HuH-7.5 (cell line): ENCODE measurements at places on chromosomes 5 and 9.

DNA sequence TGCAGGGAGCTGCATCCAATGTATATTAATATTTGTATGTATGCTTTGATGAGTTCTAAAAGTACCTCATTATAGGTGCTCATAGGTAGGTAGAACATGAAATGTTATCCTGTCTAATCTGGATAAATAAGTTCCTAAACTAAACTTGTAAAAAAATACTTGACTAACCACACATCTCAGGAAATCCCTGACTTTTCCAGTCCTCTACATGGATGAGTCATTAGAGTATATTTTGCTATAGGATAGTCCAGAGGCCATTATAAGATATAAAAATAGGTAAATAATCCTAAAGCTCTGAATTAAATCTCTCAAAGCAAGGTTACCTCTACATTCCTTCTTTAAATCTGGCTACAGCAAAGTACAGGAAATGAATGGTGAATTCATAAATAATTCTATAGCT lies 404.3 kb downstream of the RAB3C start:
- no peak for DNase-seq

DNA sequence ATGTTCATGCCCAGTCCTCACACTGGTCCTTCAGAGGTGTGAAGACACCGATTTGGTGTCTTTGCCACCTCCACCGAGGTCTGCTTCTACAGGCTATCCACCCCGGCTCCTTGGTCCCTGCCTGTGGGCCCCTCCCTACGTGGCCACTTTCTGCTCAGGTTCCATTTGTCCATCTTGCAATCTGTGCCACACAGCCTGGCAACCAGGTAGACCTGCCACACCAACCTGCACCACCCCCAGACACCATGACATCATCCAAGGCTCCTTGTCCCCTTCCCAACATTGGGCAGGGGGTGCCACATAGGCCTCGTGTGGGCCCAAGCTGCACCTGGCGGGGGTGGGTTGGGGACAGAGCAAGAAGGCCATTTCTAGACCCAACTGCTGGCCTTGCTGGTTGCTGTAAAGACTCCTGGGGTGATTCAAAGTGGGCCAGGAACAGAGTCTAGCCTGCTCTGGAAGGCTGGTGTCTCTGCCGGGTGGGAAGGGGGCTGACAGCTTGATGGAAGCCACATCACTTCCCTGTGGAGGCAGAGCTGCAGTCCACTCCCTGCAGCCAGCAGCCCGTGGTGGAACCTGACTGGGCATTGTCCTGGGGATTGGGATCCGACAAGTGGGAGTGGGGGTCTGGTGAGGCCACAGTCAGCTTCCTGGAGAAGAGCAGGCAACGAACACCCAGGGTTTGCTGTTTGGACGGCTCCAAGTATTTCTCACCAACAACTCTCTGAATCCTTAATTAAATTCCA lies 65.8 kb upstream of the SLC25A51 start:
- DNase-seq: no peak

DNA sequence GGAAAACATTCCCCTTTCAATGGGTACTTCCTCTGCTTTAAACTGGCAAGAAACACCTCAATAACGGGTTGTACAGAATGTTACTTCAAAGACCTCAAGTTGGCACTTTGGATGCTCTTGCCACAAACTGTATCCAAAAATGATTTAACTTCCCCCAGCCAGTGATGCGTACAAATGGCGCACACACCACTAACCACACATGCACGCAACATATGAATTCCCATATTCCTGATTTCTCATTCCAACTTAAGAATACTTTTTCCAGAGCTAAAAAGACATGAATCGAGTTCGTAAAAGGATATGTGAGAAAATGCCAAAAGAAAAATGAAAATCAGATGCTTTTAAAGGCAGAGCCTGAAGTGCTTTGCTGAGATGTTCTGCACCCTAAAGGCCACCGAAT lies 388.0 kb upstream of the PIK3R1 start:
- no peak for DNase-seq

DNA sequence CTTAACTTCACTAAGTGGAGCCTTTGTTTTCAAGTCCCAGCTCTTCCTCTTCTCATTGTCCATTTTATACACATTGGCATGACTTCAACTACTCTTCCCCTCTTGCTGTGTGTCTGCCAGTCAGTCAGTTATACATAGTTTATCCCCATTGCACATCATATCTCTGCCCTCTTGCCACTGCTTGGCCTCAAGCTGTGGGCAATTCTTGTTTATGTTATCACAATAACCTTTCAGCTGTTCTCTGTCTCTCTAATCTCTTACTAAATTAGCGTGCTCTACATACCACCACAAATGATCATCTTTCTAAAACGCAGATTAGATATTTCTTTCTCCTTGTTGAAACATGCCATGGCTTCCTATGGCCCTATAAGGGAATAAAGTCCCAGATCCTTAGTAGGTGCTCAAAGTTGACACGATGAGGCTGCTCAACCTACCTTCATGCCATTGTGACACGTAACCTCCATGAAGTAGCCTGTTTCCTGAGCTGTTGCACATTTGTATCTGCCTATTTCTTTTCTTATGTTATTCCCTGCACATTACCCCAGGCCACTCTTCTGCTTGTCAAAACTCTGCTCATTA lies 239.3 kb downstream of the GAS1 start:
- DNase-seq: no peak

- DNase-seq: no peak
These were observed 48.4 kb upstream of the ISOC1 start for GRCh38 chr5:129046151-129046550.

DNA sequence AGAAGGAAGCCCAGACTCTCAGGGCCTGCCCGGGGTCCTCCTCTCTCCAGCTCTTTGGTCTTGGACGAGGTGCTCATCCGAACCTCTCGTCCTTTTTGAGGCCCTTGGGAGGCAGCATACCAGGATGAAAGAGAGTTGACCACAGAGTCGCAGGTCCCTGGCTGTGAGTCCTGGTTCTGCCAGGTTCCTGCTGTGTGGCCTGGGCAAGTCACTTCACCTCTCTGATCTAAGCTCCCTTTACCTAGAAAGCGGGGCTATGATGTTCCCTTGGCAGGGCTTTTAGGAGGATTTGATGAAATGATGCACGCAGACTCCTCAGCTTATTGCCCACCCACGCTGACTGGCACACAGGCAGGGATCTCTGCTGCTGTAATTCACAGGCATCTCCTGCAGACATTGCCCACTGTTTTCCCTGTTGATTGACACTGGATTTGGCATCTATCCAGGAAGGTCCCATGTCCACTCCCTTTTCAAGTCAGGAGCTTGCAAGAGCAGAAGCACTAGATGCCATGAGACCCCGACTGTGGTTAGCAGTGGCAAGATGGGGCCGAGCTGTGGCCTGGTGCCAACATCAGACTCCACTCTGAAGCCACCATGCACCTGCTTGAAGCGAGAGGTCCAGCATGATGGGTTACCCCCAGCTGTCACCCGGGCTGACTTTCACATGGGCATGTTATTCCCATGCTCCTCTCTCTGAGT lies 71.5 kb downstream of the MACROH2A1 start:
- DNase-seq: no peak

- no peak for DNase-seq
These were observed 2.2 kb downstream of the PCDH1 start for GRCh38 chr5:141875795-141876627.

DNA sequence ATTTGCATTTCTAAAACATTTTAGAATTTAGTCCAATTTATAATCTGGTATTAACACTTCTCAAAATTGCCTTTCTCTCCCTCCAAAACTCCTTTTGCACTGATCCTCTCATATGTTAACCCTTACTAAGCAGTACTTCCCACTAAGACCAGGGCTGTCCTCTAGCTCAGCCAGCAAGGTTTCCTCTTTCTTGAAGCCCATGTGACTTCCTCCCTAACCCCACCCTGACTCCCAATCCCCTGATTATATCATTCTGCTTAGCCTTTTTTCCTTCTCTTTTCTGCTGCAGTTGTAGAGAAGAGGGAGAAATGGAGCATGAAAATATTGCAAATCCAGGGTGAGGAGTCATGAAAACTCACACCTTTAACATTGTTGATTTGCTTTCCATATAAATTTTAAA lies 241.7 kb downstream of the MCTP1 start:
- no peak for DNase-seq

- no peak for DNase-seq
These were observed 33.6 kb downstream of the TMOD1 start for GRCh38 chr9:97534961-97535594.

- no peak for DNase-seq
These were observed 79.8 kb upstream of the CAST start for GRCh38 chr5:96582343-96582742.

DNA sequence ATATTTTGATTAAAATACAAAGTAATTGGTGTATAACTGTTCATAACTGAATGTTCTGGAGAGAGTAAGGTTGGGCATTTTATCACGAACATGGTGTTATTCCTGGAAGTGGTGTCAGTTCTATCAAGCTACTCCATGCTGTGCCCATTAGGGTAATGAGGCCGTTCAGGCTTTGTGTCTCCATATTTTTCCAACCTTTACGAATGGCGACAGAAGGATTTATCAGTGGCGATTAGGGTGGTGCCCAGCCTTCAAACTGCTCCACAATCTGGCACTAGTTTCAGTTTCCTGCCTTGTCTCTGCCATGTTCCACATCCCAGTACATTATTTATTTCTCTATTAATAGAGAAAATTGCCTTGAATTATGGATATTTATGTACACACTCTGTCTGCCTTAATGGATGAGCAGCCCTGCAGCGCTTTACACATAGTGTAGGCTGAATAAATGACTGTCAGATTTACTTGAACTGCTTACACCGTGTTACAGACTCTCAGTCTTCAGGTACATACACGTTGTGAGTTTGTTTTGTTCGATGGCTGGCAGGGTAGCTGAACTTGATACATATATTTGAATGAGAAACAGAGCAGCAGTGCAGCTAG lies 23.9 kb upstream of the TMC1 start:
- DNase-seq: no peak

GRCh38 chr9:136485049-136486045 lies 2.5 kb upstream of the SEC16A start:
- DNase-seq: peak; percentile 92

DNA sequence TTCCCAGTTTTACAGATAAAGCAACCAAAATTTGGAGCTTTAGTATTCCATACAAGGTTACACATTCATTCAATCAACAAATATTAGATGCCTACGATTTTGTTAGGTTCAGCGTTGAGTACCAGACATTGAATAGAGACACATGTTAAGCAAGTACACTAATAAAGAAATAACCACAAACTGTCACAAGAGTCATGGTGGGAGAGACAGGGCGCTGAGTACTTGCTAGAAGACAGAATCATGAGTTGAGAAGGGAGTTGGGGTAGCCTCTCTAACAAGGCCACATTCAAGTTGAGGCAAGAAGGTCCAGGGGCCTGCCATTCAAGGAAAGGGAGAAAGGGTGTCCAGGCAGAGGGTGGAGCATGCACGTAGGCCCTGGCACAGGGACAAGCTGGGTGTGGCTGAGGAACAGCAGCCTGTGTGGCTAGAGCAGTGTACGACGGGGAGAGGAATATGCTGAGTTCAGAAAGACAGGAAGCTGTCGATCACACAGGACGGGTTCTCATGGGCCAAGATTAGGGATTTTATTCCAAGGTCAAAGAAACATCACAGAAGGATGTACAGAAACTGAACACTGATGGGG lies 17.0 kb downstream of the CDK5RAP2 start:
- no peak for DNase-seq

DNA sequence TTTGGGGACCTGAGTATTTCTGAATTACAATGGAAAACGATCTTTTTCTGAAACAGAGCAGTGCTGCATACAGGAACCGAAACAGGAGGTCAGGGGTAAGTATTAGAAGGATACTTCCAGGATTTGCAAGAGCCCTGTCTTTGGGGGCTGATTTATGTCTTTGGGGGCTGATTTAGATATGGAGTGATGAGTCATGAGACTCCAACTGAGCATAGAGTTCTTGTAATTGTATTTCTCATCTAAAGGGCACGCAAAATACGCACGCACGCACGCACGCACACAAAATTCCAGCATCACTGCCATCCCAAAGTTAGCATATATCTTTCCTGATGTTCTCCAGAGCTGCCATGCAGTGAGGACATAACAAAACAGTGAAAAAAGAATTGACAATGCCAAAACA lies 414.8 kb upstream of the CCNH start:
- DNase-seq: no peak

DNA sequence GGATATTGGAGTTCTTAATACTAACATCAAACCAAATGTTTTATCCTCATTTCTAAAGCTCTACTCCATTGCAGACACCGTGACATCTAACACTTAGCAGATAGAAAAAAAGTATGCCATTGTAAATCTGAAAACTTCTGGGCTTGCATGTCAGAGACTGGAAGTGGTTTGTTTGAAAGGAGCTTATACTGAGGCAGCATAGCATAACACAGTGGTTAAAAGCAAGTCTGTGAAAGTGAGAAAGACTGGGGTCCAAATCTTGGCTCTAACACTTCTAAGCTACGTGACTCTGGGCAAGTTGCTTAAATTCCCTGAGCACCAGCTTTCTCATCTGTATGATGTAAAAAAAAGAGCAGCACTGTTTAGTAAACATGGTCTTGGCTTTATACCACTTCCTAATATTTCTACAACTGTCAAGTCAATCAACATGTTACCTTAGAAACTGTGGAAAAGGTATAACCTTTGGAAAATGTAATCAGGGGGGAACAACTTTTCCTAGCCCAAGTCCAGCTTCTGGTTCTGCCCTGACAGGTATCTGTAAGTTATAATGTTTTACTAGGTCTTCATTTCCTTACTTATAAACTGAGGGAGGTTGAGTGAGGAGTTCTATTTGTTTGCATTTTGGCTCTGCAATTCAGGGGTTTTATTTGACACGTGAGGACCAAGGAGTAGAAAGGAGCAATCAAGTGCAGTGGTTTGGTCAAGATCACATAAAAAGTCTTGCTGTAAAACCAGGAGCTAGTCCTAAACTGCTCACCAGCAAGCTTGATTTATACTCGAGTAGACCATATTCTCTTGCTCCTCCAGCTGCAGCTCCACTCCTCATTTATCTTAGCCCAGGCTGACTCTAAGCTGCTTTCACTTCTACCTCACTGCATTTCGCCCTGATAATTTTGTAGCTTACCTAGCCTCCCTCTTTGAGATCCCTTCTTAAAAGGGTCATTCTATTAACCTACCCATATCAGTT lies 541.0 kb downstream of the RAB3C start:
- DNase-seq: no peak

DNA sequence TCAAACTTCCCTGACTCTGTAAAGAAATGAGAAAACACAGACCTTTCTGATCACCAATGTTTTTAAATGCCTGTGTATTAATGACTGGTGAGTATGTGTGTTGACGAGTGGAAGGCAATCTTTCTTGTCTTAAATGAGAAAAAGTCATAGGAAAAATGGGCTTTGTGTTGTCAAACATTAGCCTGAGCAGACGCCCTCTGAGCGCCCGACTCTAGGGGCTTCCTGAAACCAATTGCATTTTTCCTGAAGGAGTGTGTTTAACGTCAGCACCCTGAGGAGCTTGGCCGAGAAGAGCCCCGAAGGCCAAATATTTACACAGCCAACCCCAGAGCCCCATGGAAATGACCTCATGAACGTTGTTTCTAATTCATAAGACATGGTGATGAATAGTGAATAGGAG lies 154.3 kb downstream of the PHF2 start:
- DNase-seq: no peak

- no peak for DNase-seq
These were observed 37.4 kb upstream of the NFIB start for GRCh38 chr9:14351221-14351836.

GRCh38 chr5:40716000-40716399 lies 36.3 kb downstream of the PTGER4 start:
- no peak for DNase-seq
